ENCODE measurements at places on chromosomes 1 and 21. TPM values are rescaled to one million over a fixed set of nuclear protein-coding genes. Genes with fewer than 3 reads are reported as not detected.

ANGPTL7 gene
- total RNA-seq = not detected

TRIM62 gene
- 7.0 TPM for total RNA-seq

PTGFR gene
- 2.0 TPM for total RNA-seq

HOOK1 gene
- 1.5 TPM for total RNA-seq

PAPPA2 gene
- total RNA-seq = 0.69 TPM

LCE1B gene
- total RNA-seq = not detected

UTS2 gene
- total RNA-seq = not detected

HPDL gene
- total RNA-seq = 1.6 TPM

S100A10 gene
- 293 TPM for total RNA-seq

MROH9 gene
- 0.24 TPM for total RNA-seq

KCNQ4 gene
- total RNA-seq = 0.36 TPM

NT5C1A gene
- 2.4 TPM for total RNA-seq

MAD2L2 gene
- total RNA-seq = 23.9 TPM

DNA sequence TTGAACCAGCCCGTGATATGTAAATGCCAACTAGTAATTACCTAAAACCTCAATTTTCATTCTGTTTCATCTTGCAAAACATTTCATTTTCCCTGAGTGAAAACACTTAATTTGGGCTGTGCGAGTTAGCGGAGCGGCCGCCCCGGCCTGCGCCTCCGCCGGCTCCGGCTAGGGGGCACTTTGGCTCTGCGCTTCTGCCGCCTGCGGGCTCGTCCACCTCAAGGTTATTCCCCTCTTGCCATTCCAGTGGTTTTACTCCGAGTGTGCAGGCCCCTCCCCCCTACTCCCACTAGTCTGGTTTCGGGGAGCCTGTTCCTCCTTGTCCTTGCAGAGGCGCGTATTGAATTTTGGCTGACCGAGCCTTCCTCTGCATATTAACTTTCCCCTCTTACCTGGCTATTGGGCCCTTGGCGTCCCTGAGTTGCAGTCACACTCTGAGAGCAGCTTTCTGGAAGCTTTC, 55.6 kb downstream of the PEX14 start:
- H3K4me3 ChIP-seq = no peak overlapping the region
- H3K27ac ChIP-seq = no peak overlapping the region
- H3K36me3 ChIP-seq = no peaks in the 10 kb centered on the region
- DNase-seq = peak; percentile 81
- H3K27me3 ChIP-seq = no peaks in the 10 kb centered on the region

DNA sequence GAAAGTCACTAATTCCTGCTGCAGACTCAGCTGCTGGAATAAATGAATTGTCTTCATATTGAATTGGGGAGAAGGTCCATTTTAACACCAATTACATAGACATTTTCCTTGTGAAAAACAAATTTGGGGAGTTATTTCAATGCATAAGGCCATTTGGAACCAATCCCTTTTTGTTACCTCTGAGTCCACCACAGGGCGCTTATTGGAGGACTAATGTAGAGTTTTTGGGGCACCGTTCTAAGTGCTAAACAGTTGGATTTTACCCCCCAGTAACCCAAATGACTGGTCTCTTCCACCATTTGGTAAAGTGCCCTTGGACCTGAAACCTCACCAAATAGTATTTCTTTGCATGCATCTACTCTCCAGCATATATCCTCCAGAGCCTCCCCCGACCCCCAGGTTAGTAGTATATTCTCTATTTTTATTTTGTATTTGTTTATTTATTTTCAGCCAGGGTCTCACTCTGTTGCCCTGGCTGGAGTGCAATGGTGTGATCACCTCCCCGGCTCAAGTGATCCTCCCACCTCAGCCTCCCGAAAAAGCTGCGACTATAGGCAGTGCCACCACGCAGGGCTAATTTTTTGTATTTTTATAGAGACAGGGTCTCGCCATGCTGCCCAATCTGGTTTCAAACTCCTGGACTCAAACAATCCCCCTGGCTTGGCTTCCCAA, 1.6 kb downstream of the PRUNE1 start:
- H3K4me1 ChIP-seq = peaks cover 1% of the 10 kb centered on the region
- H3K27me3 ChIP-seq = no peaks in the 10 kb centered on the region
- no peaks in the 10 kb centered on the region for H3K36me3 ChIP-seq
- H3K4me3 ChIP-seq = no peak overlapping the region

GRCh38 chr1:159207774-159208173, 3.1 kb downstream of the ACKR1 start:
- no peak overlapping the region for H3K27ac ChIP-seq
- no peak for DNase-seq
- H3K4me3 ChIP-seq = no peak overlapping the region
- H3K27me3 ChIP-seq = no peaks in the 10 kb centered on the region
- no peaks in the 10 kb centered on the region for H3K36me3 ChIP-seq

- DNase-seq = no peak
- H3K36me3 ChIP-seq = no peaks in the 10 kb centered on the region
- peaks cover 4% of the 10 kb centered on the region for H3K4me1 ChIP-seq
- H3K27ac ChIP-seq = peak overlapping the region; percentile 95
These were observed 1.4 kb downstream of the B3GALNT2 start for GRCh38 chr1:235502601-235503402.

GRCh38 chr21:15206514-15206913, 141.7 kb upstream of the NRIP1 start:
- H3K36me3 ChIP-seq = no peaks in the 10 kb centered on the region
- H3K27me3 ChIP-seq = no peaks in the 10 kb centered on the region
- no peak overlapping the region for H3K4me3 ChIP-seq
- no peak overlapping the region for H3K27ac ChIP-seq
- H3K4me1 ChIP-seq = no peaks in the 10 kb centered on the region

DNA sequence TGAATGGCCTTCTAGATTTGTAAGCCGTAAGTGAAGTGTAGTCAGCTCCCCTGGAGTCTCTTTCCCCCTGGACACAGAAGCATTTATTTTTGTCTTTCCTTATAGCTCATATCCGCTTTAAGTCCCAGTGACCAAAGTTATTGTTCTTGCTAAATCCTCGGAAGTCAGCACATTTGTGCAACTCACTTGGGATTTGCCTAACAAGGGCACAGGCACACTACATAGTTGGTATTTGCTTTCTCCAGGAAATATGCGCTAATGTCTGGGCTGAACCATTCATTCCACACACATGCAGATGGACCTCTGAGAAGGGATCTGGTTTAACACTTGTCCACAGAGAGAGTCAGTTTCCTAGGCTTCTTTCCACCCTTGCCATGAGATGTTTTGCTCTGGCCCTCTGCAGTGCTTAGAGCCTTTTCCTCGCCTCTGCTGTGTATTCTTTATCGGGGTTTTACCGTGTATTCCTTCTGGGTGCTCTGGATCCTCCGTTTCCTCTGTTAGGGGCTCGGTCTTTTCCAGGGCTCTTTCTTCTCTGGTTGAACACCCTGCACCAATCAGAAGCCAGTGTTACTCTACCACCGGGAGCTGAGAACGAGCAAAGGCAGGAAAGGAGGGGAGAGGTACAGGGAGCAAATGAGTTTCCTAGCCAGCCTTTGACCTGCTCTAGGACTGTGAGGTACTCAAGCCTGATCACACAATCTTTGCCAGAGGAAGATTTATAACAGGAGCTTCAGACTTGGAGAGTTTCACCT, 72.4 kb downstream of the ABCA4 start:
- H3K4me3 ChIP-seq = no peak overlapping the region
- H3K36me3 ChIP-seq = no peaks in the 10 kb centered on the region
- no peaks in the 10 kb centered on the region for H3K27me3 ChIP-seq

DNA sequence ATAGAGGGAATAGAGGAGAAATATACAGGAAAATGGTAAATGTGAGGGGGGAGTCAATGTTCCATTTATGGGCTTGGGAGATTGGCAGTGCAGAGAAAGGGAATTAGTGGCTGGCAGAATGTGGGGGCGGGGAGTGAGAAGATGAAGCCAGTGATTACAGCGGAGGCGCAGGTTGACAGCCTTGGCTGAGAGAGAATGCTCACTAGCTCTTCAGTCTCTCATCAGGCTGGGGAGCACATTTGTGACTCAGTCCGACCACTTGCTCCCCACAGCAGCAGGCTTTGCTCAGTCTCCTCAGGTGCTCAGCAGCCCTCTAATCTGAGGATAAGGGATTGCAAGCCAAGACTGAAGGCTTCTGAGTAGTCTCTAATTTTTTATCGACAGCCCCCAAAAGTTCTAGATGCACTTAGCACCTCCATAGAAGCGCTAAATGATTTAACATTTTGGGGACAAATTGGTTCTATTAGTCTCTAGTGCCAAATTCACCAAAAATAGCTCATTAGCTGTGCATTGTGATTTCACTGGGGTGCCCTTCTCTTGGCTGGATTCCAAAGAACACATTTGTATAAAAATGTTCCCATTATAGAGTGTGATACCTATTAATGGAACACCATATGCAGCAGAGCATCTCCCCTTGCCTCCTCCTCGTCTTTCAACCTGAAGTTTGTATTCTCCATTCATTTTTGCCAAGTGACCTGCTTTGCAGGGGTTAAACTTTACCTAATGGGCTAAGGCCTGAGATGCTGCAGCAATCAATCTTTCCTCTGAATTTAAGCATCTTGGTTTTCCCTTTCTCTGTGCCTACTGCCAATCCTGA, 191.8 kb downstream of the ZNF326 start:
- H3K36me3 ChIP-seq = no peaks in the 10 kb centered on the region
- no peaks in the 10 kb centered on the region for H3K27me3 ChIP-seq
- no peak overlapping the region for H3K27ac ChIP-seq
- H3K4me1 ChIP-seq = no peaks in the 10 kb centered on the region
- H3K4me3 ChIP-seq = no peak overlapping the region

GRCh38 chr1:6392809-6393399, 663 bp downstream of the ACOT7 start:
- H3K36me3 ChIP-seq = no peaks in the 10 kb centered on the region
- no peak for DNase-seq
- peak overlapping the region; percentile 57 for H3K4me3 ChIP-seq
- H3K27me3 ChIP-seq = no peaks in the 10 kb centered on the region
- peaks cover 8% of the 10 kb centered on the region for H3K4me1 ChIP-seq

DNA sequence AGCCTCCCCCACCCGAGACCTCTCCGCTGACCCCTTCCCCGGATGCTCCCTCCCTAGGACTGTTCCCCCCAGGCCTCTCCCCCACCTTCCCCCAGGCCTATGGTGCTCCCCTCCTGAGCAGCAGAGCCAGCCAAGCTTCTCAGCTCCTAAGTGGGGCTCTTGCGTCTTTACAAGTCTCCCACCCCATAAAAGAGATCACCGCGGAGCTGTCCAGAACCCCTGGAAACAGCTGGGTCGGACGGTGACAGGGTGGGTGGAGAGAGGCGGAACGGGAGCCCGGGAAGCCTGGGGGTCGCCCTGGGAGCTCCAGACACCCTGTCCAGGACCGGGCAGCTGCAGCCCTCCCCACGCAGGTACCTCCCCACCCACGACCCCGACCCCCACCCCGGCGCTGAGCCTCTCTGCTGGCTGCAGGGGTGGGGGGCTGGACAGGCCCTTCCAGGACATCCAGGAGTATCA, 61.2 kb downstream of the WNT9A start:
- no peaks in the 10 kb centered on the region for H3K36me3 ChIP-seq
- peak; percentile 48 for DNase-seq
- no peaks in the 10 kb centered on the region for H3K27me3 ChIP-seq
- H3K27ac ChIP-seq = peak overlapping the region; percentile 68

GRCh38 chr1:235863699-235864093, 3.0 kb downstream of the LYST start:
- H3K4me3 ChIP-seq = no peak overlapping the region
- no peak overlapping the region for H3K27ac ChIP-seq
- DNase-seq = no peak
- H3K4me1 ChIP-seq = peaks cover 7% of the 10 kb centered on the region

GRCh38 chr1:154955039-154955717, 721 bp downstream of the PBXIP1 start:
- peak; percentile 57 for DNase-seq
- peak overlapping the region; percentile 57 for H3K4me3 ChIP-seq
- peak overlapping the region; percentile 78 for H3K27ac ChIP-seq
- no peaks in the 10 kb centered on the region for H3K36me3 ChIP-seq
- no peaks in the 10 kb centered on the region for H3K27me3 ChIP-seq
- H3K4me1 ChIP-seq = peaks cover 41% of the 10 kb centered on the region

- no peaks in the 10 kb centered on the region for H3K36me3 ChIP-seq
- H3K27ac ChIP-seq = no peak overlapping the region
- DNase-seq = no peak
- H3K27me3 ChIP-seq = no peaks in the 10 kb centered on the region
- peaks cover 7% of the 10 kb centered on the region for H3K4me1 ChIP-seq
These were observed 26.9 kb downstream of the SOD1 start for GRCh38 chr21:31686272-31686915.

- H3K27me3 ChIP-seq = no peaks in the 10 kb centered on the region
- H3K36me3 ChIP-seq = no peaks in the 10 kb centered on the region
- DNase-seq = no peak
- H3K4me1 ChIP-seq = peaks cover 16% of the 10 kb centered on the region
These were observed 45.5 kb downstream of the MAN1C1 start for GRCh38 chr1:25662061-25662460.

GRCh38 chr1:218332416-218332815, 12.7 kb upstream of the TGFB2 start:
- H3K4me1 ChIP-seq = no peaks in the 10 kb centered on the region
- no peaks in the 10 kb centered on the region for H3K36me3 ChIP-seq
- no peaks in the 10 kb centered on the region for H3K27me3 ChIP-seq
- no peak overlapping the region for H3K4me3 ChIP-seq
- H3K27ac ChIP-seq = no peak overlapping the region

- H3K27me3 ChIP-seq = no peaks in the 10 kb centered on the region
- no peak for DNase-seq
- no peaks in the 10 kb centered on the region for H3K36me3 ChIP-seq
- no peaks in the 10 kb centered on the region for H3K4me1 ChIP-seq
- no peak overlapping the region for H3K4me3 ChIP-seq
These were observed 28.4 kb downstream of the DMBX1 start for GRCh38 chr1:46517932-46518498.

DNA sequence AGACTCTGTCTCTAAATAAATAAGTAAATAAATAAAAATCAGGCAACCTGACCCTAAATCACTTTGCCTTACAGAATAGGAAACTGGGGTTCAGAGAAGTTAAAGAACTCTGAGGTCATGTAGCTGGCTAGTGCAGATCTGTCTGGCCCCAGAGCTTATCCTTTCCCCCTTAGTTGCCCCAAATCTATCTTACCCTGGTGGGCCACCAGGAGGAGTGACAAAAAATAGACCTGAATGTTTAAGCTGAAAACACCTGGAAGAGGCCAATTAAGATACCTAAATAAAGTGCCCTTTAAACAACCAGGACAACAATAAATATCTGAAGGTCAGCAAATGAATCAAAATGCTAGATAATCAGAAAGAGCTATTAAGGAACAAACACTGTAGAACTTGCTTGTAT, 59.7 kb downstream of the TEX35 start:
- no peak overlapping the region for H3K27ac ChIP-seq
- DNase-seq = no peak
- no peaks in the 10 kb centered on the region for H3K27me3 ChIP-seq
- H3K4me1 ChIP-seq = no peaks in the 10 kb centered on the region
- H3K36me3 ChIP-seq = no peaks in the 10 kb centered on the region
